ENCODE measurements at places on chromosomes 2 and 18.

DNA sequence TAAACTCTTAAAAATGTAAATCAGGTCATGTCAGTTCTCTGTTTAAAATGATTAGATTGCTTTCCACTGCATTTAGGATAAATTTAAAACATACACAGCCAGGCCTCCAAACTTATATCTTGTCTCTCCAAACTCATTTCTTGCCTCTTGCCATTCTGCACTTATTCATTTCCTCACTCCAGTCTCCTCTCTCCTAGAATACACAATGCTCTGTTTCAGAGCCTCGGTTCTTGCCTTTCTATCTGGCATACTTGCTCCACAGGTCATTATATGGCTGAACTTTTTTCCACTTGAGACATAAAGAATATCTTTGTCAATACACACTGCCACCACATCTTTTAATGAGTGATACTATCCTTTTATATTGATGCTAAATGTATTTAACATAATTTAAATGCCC lies 10.5 kb upstream of the UGP2 start:
- DNase-seq, result no peak

DNA sequence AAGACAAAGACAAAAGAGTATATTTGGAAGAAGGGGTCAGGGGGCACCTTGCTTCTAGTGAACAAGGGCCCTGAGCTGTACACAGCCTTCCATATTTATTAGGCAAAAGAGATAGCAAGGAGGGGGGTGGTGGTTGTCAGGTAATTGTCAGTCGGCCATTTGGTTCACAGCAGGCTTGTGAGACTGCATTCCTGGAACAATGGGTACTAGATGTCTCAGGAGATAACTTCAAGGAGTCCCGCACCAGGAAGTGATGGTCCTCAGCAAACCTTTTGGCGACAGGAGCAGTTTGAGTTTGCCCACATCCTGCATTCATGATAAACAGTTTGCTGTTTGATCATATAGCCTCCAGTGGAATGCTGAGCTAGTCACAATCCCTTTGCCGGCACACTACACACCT lies 376.4 kb upstream of the RAB12 start:
- no peak for DNase-seq

- DNase-seq, result no peak
Measured at GRCh38 chr2:219522111-219523030, 8.1 kb downstream of the ASIC4 start.

- DNase-seq, result no peak
Measured at GRCh38 chr2:29787473-29788465, 133.6 kb downstream of the ALK start.

Data from NCI-H2171 (cell line).